Fibroblast of villous mesenchyme (primary cell): ENCODE measurements at places on chromosomes 11 and 22. TPM values are rescaled to one million over a fixed set of nuclear protein-coding genes. Genes with fewer than 3 reads are reported as not detected.

PRG3 gene
- total RNA-seq: not detected in 2 replicates

SCN3B gene
- total RNA-seq: under 0.01 and 0.43 TPM in 2 replicates

CD3G gene
- not detected in 2 replicates for total RNA-seq

CARD18 gene
- under 0.01 and 2.9 TPM in 2 replicates for total RNA-seq

APOC3 gene
- total RNA-seq: not detected in 2 replicates

ZNF214 gene
- 2.6 and 3.2 TPM in 2 replicates for total RNA-seq

MLC1 gene
- under 0.01 TPM in 2 replicates for total RNA-seq

KCNK4 gene
- total RNA-seq: under 0.01 TPM in 1 of 2 replicates, not detected in the other

RFPL3 gene
- total RNA-seq: not detected in 2 replicates

DUSP8 gene
- 0.64 and 0.86 TPM in 2 replicates for total RNA-seq

DNA sequence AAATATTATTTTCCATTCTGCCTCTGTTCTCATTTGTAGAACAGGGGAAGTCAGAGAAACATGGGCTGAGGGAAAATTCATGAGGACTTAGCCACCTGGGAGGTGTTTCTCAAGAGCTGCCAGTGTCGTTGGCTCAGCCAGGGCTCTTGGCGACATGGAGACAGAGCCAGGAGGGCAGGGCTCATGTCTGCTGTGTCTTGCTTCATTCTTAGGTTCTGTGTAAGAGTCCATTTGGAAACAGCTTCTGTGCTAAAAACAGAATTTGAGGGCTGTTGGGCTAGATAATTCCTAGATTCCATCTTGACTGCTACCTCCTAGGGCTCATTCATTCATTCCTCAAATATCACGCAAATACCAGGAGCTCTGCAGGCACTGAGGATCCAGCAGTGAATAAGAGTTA, 15.1 kb upstream of the MRGPRX2 start:
- no peak for DNase-seq

DNA sequence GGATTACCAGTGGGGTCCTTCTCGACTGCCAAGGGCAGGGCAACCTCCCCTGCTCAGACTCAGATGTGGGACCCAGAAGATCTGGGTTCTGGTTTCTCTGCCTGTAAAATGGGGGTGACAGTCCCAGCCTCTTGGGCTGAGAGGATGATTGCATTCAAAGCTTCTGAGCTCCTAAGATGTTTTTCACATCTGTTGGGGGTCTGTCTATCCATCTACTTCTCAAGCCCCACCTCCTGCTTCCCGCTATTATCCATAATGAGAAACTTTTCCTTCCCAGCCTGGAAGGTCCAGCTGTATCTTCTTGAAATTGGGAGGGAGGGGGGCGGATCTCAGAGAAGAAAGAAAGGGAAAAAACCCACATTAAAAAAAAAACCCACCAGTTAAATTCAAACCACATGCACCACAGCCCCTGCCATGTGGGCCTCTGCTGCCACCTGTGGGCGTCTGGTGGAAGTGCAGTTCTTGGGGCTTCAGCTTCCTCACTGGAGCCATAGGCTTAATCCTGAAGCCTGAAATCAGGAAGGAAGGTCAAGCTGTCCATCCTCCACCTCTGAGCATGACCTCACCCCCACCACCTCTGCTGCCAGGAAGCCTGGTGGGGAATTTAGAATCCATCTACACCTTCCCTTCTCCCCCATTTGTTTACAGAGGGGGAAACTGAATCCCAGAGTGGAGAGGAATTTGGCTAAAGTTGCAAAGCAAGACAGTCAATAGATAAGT, 27.3 kb downstream of the ARHGEF17 start:
- peak; percentile 92 for DNase-seq

- DNase-seq: peak; percentile 31
These were observed 6.8 kb upstream of the OR10A2 start for GRCh38 chr11:6855971-6856541.

GRCh38 chr22:40001800-40002577, 7.2 kb downstream of the FAM83F start:
- DNase-seq: no peak

GRCh38 chr22:45612451-45612901, 59.2 kb upstream of the ATXN10 start:
- DNase-seq: peak; percentile 73

DNA sequence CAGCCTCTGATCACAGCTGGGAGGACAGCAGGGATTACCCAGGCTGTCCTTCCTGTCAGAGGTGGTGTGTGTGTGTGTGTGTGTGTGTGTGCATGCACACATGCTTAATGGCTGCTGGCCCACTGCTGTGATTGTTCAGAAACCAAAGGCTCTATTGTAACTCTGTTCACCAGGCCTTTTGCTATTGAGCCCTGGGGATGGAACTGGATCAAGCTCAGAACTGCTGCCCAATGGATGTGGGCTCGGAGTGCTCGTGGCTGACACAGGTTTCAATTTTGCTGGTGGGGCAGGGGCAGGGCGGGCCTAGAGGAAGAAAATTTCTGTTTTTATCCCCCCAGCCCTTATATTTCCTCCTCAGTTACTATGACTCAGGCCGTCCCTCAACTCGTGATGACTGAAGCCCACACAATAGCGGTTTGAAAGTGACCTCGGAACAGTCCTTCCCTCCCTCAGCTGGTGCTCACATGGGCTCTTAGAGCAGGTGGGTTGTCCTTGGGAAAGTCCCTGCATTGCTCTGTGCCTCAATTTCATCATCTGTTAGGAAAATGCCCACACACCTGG, 359.3 kb downstream of the TENM4 start:
- DNase-seq: no peak

DNA sequence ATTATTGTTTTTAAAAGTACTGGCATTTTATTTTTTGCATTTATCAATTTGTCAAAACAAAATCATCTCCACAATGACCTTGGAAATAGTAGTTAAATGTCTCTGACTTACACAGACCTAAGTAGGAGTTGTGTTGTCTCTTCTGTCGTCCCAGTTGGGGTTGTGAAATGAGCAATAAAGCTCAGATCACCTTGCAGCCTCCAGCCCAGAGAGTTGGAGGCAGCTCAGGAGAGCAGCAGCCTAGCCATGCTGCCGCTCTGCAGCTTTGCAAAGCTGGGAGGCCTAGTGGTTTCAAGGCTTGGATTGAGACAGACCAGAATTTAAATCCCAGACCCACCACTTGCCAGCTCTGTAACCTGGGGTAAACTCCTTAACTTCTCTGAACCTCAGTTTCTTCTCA, 65.2 kb upstream of the CRYBB3 start:
- DNase-seq: no peak

- no peak for DNase-seq
These were observed 22.6 kb downstream of the RPL27A start for GRCh38 chr11:8705146-8705545.

DNA sequence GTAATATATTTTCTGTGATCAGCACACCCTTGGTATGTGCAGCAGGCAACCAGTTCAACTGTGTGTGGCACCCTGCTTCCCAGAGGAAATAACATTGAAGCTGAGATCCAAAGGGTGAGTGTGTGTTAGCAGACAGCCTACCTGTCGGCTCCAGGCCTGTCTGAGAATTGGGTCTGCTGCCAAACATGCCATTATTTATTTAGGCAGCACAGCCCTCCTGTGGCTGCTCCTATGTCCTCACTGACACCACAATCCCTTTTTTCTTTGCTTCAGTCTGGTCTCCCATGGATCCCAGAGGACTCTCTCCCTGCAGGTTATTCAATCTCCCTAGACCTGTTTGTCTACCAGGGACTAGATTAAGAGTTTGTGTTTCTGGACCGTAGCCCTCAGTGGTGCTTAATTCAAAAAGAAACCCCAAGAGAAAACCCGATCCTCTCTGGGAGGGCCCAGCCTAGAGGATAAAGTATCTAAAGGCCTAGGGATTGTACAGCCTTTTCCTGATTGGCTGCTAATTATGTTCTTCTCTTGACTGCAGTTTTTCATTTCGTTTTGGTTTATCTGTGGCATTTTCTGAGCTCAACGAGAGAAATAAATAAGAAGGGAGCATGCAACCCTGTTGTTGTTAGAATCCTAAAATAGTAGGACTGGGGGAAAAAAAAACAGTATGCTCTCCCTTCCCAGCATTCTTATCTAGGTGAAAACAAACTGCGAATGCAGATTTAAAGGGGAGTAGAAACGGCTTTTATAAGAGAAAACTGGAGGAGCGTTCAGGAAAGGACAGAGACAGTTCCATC, 24.1 kb downstream of the KCNE3 start:
- peak; percentile 16 for DNase-seq

- DNase-seq: no peak
These were observed 81.4 kb downstream of the TIMP3 start for GRCh38 chr22:32882774-32883530.

DNA sequence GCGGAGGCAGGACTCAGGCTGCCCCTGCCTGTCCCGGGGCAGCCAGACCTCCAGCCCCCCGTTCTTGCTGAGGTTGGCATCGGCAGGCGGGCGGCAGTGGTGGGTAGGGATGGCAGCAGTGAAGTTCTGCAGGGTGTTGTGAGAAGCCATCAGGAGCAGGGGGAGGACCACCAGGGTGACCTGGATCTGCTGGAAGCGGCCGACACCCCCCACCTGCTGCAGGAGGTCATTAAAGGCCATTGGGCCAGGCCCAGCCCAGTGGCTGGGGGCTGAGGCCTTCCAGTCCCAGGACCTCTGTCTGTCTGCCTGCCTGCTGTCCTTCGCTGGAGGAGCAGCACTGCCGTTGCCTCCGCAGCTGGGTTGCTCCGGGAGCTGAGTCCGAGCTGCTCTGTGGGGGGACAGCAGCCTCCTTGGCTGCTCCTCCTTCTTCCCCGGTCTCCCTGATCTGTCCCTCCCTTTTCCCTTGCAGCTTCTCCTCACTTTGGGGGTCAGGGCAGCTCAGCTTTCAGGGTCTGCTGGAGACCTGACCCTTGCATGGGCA, at the start of gene SLC22A6:
Gene SLC22A6, minus strand, starts transcription at position 517 of the 541 bp plus-strand sequence. Its CDS starts 277 bp downstream, at position 240.
- no peak for DNase-seq

GRCh38 chr11:17651681-17652080, 67.7 kb upstream of the MYOD1 start:
- no peak for DNase-seq

GRCh38 chr11:33893711-33894397, 2.0 kb upstream of the LMO2 start:
- DNase-seq: peak; percentile 5
